ENCODE measurements at places on chromosomes 6 and 20. TPM values are rescaled to one million over a fixed set of nuclear protein-coding genes. Genes with fewer than 3 reads are reported as not detected.

Gene SAMD5
- total RNA-seq: 10.3 TPM

Gene AHI1
- 36.1 TPM for total RNA-seq

Gene MYLK2
- 1.2 TPM for total RNA-seq

Gene SLC17A1
- not detected for total RNA-seq

Gene CD40
- total RNA-seq: 0.49 TPM

Gene TRIM31
- total RNA-seq: not detected

Gene BTN1A1
- not detected for total RNA-seq

Gene TOX2
- 0.74 TPM for total RNA-seq

Gene SIRPD
- total RNA-seq: not detected

Gene FOXQ1
- 1.7 TPM for total RNA-seq

Gene TUBB1
- 0.49 TPM for total RNA-seq

Gene FARS2
- total RNA-seq: 19.9 TPM

Gene RSPO4
- not detected for total RNA-seq

Gene SLC22A2
- 0.74 TPM for total RNA-seq
